ENCODE measurements at places on chromosomes 2 and 18.

DNA sequence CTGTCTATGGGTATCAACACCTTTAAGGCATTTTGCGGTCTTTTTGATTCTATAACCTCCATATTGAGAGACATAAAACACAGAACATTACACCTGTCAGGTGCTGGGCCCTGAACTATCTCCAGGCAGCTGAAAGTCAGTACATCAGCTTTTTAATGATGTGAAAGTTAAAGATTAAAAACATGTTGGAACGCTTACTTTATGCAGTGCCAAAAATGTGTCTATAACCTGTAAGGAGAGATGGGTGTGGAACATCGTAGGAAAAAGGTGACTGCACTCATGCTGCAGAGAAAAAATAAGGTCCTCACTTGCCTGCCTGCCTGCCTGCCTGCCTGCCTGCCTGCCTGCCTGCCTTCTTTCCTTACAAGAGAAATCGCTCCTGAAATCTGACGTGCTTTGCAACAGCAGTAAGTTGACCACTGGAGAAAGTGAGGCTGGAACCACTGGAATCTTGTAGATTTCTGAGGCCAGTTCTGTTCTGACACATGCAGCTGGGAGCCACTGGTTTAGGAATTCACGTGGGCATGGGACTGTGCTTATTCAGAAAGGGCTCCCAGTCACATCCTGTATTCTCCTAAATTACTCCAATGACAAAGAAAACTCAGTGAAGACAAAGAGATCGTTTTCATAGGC lies 34.1 kb downstream of the BCL11A start:
- no peak for DNase-seq

DNA sequence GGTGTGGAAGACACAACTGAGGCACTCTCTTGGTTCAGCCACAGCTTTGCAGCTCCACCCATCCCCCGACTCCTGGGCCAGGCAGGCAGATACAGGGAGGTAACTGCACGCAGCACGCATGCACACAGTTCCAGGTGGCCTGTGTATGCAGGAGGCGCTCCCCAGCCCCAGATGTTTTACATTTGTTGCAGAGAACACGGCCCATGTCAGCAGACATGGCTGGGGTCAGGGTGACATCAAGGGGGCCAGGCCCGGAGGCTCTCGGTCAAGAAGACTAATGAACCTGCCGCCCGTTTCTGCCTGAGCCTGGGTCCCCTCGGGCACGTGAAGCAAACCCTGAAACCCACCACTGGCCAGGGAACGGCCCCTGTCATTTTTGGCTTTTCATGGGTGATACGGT lies 57.3 kb downstream of the TWIST2 start:
- DNase-seq: no peak

DNA sequence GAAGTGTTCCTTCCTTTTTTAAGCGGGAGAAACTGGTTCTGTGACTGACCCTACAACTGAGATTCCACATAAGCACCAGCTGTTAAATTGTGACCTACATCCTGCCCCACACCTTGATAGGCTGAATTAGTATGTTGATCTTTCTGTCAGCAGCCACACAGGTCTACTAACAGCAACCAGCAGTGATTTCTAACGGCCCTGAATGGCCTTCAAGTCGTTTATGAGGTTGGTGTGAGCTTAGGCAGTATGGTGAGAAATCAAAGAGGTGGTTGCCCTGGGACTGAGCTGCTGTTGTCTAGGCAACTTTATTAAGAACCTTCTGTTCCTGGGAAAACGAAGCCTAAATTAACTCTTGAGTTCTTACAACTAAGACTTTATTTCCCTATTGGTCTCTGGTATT lies 197.2 kb upstream of the FSHR start:
- DNase-seq: no peak

- no peak for DNase-seq
Measured at GRCh38 chr2:40823478-40823877, 371.6 kb upstream of the SLC8A1 start.

GRCh38 chr2:224378701-224379097 lies 23.2 kb downstream of the FAM124B start:
- DNase-seq: no peak

GRCh38 chr2:124039762-124040291 lies 14.7 kb downstream of the CNTNAP5 start:
- DNase-seq: no peak

- no peak for DNase-seq
Measured at GRCh38 chr2:214465363-214466146, 54.7 kb downstream of the VWC2L start.
